ENCODE measurements at places on chromosomes 16 and 17. TPM values are rescaled to one million over a fixed set of nuclear protein-coding genes. Genes with fewer than 3 reads are reported as not detected.

- peaks cover 9% of the 10 kb centered on the region for H3K4me1 ChIP-seq
- no peak for DNase-seq
- no peaks in the 10 kb centered on the region for H3K27me3 ChIP-seq
- H3K36me3 ChIP-seq: peaks cover 6% of the 10 kb centered on the region
- H3K27ac ChIP-seq: no peak overlapping the region
These were observed 9.5 kb downstream of the MRPL27 start for GRCh38 chr17:50363217-50364060.

DNA sequence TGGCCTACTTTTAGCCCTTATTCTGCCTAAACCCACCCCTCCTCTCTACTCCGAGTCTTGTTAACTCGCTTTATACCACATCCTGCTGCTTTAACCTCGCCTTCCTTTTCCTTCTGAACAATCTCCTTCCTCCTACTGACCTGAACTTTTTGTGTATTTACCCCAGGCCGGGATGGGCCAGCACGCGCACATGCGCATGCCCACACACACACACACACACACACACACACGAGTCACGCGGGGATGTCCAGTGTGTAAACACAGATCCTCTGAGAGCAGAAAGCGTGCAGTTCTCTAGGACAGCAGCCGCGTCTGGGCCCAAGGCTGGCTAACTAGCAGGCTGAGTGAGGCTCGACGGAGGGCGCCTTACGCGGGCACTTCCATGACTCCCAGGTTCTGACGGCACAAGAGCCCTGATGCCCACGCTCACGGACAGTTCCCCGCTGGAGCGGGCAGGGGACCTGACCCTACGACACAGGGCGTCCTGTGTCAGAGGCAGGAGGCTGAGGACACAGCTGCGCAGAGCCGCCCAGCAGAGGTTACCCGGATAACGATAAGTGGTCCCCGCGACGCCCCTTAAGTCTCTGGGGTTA, 610 bp downstream of the PIK3R5 start:
- peak overlapping the region; percentile 100 for H3K4me3 ChIP-seq
- H3K4me1 ChIP-seq: peaks cover 29% of the 10 kb centered on the region
- no peaks in the 10 kb centered on the region for H3K27me3 ChIP-seq
- H3K36me3 ChIP-seq: peaks cover 31% of the 10 kb centered on the region

DNA sequence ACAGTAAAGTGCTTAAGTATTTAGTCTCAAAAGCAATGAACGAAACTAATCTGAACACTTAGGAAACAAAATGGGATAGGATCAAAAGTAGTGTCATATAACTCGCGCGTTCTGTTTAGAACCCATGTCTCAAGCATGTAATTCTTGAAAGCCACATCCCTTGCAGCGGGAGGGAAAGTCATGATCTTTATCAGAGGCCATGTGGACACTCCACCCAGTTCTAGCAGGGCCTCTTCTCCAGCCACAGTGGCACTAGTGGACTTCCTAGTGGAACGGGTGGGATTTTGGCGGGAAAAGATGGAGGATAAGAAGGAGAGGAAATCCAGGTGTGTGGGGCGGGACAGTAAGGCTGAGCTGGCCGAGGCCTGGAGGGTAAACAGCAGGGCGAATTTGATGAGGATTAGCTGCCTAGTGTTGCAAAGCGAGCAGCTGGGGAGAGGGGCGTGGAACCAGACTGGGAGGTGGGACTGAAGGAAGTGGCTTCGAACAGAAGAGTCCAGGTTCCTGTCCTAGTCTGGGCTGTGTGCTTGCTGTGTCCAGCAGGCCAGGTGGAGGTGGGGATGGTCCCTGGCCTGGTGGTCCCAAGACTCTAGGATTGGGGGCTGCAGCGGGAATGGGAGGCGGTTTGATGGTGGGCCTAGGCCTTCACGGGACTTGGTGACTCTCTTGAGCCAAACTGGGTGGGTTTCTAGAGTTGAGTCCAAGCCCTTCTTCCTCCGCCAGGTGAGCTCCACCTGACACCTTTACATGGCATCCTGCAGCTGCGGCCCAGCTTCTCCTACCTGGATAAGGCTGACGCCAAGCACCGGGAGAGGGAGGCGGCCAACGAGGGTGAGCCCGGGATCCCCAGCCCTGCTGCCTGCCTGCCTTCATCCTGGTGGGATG, 15.9 kb downstream of the POLR3E start:
- H3K27ac ChIP-seq: peak overlapping the region; percentile 89
- no peak overlapping the region for H3K4me3 ChIP-seq
- H3K36me3 ChIP-seq: peaks cover 20% of the 10 kb centered on the region
- peaks cover 2% of the 10 kb centered on the region for H3K4me1 ChIP-seq
- H3K27me3 ChIP-seq: no peaks in the 10 kb centered on the region

GRCh38 chr17:2940352-2940751, 123.1 kb downstream of the OR1D5 start:
- no peak overlapping the region for H3K27ac ChIP-seq
- H3K27me3 ChIP-seq: no peaks in the 10 kb centered on the region
- DNase-seq: no peak
- no peaks in the 10 kb centered on the region for H3K36me3 ChIP-seq
- no peak overlapping the region for H3K4me3 ChIP-seq

- H3K4me3 ChIP-seq: peak overlapping the region; percentile 97
- H3K36me3 ChIP-seq: peaks cover 12% of the 10 kb centered on the region
- H3K27ac ChIP-seq: peak overlapping the region; percentile 90
- DNase-seq: peak; percentile 93
- H3K27me3 ChIP-seq: no peaks in the 10 kb centered on the region
- H3K4me1 ChIP-seq: peaks cover 10% of the 10 kb centered on the region
These were observed 214.6 kb downstream of the MRTFB start for GRCh38 chr16:14285513-14286367.

DNA sequence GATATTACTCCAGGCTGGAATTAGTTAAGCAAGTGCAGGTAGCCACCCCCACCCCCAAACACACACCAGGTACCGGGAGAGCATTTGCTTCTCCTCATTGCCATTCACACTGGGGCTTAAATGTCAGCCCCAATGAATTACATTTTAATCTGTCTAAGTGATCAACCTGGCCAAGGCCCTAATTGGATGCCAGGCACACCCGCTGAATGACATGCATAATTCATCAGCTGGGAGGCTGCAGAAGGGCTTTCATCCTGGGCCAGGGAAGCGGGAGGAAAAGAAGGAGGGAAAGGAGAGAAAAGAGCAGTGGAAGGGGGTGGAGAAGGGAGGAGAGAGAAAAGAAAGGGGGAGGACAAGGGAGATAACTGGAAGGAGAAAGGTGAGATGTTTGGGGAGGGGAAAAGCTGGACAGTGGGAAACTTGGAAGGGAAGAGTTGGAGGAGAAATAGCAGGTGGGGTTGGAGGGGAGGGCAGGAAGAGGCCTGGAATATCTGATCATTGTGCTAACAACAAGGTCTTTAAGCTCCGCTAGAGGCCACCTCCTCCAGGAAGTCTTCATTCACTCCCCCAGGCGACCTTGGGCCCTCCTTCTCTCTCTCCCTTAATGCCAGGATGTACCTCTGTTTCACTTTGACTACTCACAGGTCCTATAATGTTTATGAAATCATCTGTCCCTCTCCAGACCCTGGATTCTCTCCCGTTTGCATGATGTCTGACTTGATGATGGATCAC, 40.1 kb upstream of the CES5A start:
- peaks cover 12% of the 10 kb centered on the region for H3K27me3 ChIP-seq
- no peak overlapping the region for H3K27ac ChIP-seq
- H3K4me3 ChIP-seq: no peak overlapping the region
- H3K4me1 ChIP-seq: no peaks in the 10 kb centered on the region

GRCh38 chr16:12584488-12585233, 219.0 kb downstream of the CPPED1 start:
- H3K27me3 ChIP-seq: peaks cover 7% of the 10 kb centered on the region
- peaks cover 5% of the 10 kb centered on the region for H3K36me3 ChIP-seq
- DNase-seq: no peak
- H3K4me3 ChIP-seq: no peak overlapping the region
- no peaks in the 10 kb centered on the region for H3K4me1 ChIP-seq
- H3K27ac ChIP-seq: no peak overlapping the region

DNA sequence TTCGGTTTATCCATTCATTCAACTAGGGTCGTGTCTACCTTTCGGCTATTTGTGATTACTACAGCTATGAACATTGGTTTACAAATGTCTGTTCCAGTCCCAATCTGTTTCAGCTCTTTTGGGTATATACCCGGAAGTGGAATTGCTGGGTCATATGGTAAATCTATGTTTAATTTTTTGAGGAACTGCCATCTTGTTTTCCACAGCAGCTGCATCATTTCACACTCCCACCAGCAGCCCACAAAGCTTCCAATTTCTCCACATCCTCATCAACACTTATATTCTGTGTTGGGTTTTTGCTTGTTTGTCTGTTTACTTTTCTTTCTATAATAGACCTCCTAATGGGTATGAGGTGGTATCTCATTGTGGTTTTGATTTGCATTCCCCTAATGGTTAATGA, 48.7 kb upstream of the GINS3 start:
- H3K4me1 ChIP-seq: no peaks in the 10 kb centered on the region
- H3K27ac ChIP-seq: no peak overlapping the region
- peaks cover 7% of the 10 kb centered on the region for H3K27me3 ChIP-seq
- H3K4me3 ChIP-seq: no peak overlapping the region
- no peak for DNase-seq
- no peaks in the 10 kb centered on the region for H3K36me3 ChIP-seq

DNA sequence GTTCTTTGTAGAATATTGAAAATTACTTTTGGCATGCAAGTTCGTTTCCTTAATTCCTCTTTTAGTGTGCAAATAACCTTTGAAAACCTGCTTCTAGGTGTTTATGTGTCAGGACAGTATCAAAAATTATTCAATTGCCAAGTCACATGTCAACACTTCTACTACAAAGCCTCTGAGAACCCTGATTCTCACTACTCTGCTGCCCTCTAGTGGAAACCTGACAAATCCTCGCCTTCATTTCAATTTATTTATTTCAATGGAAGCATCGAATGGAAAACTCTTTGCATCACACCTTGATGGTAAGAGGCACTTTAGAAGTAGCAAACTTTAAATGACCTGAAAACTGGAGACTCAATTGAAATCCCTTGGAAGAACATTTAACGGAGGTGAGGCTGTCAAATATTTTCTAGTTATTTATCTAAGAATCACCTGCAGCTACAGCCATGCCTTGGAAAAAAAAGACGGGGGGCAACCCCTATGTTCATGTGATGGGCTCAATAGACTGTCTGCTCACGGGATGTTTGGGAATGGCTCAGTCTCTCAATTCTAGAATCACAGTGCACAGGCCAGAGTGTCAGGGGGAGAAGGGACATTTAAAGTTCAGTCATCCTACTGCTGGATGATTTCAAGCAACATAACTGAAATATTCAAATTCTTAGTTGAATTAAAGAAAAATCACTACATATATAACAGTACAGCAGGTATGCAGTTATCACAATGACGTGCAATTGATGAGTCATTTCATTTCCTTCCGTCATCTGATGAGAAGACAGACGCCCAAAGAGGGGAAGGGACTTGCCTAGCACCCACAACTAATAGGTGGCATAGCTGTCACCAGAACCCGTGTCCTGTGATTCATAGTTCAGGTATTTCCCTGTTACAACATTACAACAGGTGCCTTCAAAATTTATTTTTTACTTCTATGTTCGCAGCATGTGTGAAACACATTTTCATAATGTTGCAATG, 563.9 kb downstream of the TOX3 start:
- no peak overlapping the region for H3K27ac ChIP-seq
- H3K36me3 ChIP-seq: no peaks in the 10 kb centered on the region
- no peak for DNase-seq
- H3K27me3 ChIP-seq: peaks cover 2% of the 10 kb centered on the region
- H3K4me3 ChIP-seq: no peak overlapping the region

- no peak overlapping the region for H3K27ac ChIP-seq
- DNase-seq: no peak
- H3K36me3 ChIP-seq: no peaks in the 10 kb centered on the region
- H3K4me3 ChIP-seq: no peak overlapping the region
- H3K27me3 ChIP-seq: peaks cover 7% of the 10 kb centered on the region
These were observed 14.8 kb upstream of the GPATCH8 start for GRCh38 chr17:44518032-44518431.

KRTAP9-2 gene
- polyA plus RNA-seq: not detected

Measured in naive thymus-derived CD8-positive, alpha-beta T cell (primary cell).